Stimulated activated CD4-positive, alpha-beta T cell treated with anti-CD3 and anti-CD28 coated beads, TNF-alpha, amount 100 ng/mL, for 4 hours (primary cell): ENCODE measurements at places on chromosomes 13 and 19.

DNA sequence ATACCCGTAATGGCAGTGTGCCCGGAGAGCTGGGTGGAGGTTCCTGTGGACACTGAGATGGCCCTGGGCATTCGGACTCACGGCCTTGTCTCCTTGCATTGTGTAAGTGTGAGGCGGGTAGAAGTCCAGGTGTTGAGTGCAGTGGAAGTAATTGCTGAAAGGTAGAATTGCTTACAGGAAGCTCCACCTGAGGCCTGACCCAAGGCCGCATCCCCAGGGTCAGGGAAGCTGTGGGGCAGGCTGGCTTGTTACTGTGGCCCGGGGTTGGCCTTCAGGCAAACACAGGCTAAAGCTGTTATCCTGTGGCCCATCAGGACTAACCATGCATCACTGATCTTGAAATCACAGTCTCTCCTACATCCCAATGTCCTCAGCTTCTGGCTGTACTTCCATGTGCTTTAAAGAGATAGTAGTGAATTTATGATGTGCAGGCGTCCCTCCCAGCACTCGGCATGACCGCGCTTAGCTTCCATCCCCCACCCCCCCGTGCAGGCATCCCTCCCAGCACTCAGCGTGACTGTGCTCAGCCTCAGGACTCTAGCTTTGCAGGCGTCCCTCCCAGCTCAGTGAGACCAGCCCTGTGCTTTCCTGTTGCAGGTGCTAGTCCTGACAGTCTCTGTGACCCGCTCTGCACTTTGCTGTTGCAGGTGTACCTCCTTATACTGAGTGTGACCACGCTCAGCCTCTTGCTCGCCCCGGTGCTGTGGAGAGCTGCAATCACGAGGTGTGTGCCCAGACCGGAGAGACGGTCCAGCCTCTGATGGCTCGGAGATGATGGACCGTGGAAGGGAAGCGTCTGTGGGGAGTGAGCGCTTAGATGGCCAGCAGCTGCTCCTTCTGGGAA lies 35.6 kb upstream of the TFDP1 start:
- DNase-seq: no peak

DNA sequence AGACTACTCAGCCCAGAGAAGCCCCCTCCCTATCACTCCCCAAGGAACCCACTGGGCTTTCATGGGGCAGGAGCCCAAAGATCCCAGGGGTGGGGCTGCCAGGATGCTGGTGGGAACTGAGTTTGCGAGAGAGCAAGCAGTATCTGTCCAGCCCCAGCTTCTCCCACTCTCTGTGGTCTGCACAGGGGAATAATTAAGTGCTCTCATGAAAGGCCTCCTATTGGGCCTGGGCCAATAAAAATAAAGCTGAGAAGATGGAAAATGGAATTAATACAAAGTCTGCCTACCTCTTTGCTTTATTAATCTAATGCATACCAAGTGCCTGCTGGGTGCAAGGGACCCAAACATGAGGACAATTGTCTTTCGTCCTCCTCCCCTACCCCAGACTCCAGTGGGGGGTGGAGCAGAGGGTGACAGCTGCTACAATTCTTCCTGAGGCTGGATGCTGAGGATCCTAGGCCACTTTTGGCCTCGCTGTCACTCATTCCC lies 5.4 kb downstream of the DDX39A start:
- DNase-seq: no peak

DNA sequence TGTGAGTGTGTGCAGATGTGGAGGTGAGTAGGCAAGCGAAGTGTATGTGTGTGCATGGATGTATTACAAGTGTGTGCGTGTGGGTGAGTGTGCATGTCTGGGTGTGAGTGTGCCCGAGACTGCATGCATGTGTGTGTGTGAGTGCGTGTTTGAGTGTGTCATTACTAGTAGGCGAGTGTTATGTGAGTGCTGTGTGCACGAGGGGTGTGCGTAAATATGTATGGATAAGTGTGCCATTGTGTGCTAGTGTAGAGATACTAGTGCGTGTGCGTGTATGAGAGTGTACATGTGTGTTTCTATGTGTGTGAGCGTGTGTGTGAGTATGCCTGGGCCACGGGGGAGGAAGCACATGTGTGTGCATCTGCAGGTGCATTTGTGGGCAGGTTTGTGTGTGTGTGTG lies 53.8 kb downstream of the CELF5 start:
- no peak for DNase-seq

DNA sequence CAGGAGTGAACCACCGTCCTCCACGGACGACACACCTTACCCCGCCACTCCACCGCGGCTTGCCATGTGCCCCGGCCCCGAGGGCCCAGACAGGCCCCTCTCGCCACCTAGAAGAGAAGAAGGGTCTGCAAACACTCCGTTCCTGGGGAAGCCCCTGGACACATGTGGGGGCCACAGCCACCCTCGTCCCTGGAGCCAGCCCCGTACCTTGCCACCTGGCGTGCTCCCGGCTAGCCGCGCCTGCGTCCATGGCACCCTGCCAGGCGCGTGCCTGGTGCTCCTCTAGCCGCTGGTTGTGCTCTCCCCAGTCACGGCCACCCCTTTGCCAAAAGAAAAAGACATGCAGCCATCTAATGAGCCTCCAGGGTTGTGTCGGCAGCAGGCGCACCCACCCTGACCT lies 19.9 kb upstream of the TINCR start:
- DNase-seq: no peak

DNA sequence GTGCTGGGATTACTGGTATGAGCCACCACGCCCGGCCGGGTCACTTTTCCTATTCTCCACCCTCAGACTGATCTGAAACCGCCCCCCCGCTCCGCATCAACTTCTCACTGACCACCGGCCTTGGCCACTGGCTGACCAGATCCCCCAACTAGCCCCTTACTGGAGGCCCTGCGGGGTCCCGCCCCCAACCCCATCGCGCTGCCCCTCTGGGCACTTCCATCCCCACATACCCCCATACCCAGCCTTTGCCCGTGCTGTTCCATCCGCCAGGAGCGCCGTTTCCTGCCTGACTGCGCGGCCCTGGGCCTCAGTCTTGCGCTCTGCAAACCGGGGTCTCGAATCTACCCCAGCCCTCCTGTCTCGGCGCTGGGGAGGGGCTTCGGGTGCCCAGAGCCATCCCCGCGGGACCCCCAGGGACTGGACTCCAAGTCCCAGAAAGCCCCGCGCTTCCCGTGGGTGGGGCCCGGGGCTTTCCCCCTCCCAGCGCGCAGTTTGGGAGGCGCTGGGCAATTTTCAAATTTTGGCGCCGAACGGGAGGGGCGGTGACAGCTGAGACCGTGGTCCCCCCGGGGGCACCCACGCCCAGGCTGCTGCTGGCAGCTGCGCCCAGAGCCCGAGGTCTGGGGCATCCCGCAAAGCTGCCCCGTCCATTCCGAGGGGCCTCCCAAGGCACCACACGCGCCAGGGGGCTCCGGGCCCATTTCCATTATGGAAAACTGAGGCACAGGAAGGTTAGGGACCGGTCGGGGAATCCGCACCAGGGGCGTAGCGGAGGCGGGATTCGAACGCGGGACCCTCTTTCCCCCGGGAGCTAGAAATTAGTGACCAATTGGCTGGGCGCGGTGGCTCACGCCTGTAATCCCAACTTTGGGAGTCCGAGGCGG lies 5.2 kb upstream of the LMNB2 start:
- peak; percentile 53 for DNase-seq

GRCh38 chr19:1746401-1747284 lies 6.7 kb upstream of the ONECUT3 start:
- DNase-seq: no peak

GRCh38 chr19:38006361-38007045 lies 99.5 kb downstream of the SIPA1L3 start:
- DNase-seq: no peak

DNA sequence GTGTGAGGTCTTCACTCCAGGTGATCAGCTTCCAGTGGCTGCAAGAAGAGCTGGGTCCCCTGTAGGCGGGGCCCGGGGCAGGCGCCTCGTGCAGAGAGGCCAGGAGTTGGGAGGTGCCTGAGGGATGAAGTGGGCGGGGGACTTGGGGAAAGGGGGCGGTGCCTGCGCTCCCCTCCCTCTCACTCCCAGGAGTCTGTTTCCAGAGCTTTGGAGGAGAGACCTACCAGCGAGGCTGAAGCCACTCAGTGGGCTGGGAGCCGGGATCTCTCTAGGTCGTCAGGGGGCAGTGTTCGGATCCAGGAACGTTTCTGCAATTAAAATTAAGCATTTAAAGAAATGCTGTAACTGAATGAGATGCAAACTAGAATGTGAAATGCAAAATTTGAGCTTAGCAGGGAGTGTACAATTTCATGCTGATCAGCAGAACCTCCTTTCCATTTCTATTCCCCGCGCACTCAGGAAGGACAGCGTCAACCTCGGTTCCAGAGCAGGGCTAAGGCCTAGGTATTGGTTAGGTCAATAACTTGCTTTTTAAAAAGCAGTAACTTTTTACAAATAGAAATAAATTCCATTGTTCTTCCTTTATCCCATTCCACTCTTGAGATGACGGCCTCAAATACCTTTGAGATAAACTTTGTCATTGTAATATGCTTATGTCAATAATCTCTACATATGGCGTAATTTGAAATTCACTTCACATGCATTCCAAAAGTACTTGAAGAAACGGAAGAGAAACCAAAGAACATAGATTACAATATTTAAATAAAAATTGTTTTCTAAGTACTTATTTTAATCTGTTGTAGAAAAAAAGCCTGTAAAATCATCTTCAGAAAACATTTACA lies 11.6 kb downstream of the ZNF160 start:
- no peak for DNase-seq

DNA sequence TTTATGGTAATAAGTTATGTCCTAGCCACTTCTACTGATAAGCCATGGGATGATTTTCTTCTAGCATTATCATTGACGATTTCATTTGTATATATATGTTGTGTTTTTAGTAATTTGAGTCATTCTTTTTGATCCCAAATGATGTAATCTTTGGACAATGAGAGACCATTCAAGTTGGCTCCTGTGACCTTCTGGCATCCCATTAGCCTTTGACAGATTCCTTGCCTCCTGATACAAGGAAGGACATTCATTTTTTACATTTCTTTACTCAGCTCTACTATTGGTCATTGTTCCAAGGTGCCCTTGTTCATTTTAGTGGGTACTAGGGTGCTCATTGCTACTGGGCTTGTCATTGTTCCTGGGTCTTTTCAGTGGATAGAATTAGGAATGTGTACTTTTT lies 35.3 kb upstream of the MYCBP2 start:
- DNase-seq: no peak

GRCh38 chr13:30113983-30114570 lies 193.3 kb downstream of the KATNAL1 start:
- no peak for DNase-seq

- DNase-seq: no peak
Observed at GRCh38 chr13:28621449-28621848, 37.5 kb upstream of the POMP start.

GRCh38 chr19:9597027-9597426 lies 12.7 kb upstream of the ZNF121 start:
- DNase-seq: no peak

GRCh38 chr13:43195551-43195950 lies 172.2 kb downstream of the DNAJC15 start:
- no peak for DNase-seq

DNA sequence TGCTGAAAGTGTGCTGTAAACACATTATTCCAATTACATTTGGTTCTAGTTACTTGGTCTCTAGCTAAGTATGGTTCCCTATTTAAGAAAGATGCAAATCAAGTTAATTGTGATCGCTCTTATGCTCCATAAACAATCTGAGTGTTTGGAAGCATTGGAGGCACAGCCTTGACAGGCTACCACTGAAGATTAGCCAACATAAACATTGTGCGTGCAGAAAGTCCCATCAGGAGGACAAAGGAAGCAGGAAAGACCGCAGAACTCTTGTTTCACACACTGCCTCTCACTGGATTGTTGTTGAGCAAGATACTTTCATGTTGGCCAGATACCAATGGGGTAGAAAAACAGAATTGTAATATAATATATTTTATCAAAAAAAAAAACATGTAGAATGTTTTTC lies 814.4 kb downstream of the EFNB2 start:
- DNase-seq: no peak
